ENCODE measurements at places on chromosomes 7 and 10.

GRCh38 chr7:3028071-3028757, 15.5 kb downstream of the CARD11 start:
- no peak for DNase-seq

GRCh38 chr10:48890888-48891850, 48.5 kb downstream of the LRRC18 start:
- DNase-seq: no peak

DNA sequence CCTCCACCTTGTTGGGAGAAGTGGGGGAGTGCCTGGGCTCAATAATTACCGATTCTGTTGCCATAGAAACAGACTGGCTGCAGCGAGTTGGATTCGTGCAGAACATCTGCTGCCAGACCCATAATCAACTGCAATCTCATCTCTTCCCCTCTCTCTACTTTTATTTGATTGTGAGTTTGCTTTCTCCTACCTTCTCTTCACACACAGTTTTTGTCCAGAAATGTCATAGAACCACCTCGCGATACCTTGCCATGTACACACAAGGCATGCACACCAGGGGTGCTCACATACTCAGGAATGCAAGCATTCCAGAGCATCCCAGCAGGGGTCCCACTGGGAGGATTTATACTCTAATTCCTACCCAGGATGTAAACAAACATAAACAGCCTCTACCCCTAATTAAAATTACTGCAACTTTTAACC, 262.2 kb upstream of the AOAH start:
- DNase-seq: no peak

- DNase-seq: no peak
Observed at GRCh38 chr7:82851121-82851520, 311.6 kb downstream of the PCLO start.

DNA sequence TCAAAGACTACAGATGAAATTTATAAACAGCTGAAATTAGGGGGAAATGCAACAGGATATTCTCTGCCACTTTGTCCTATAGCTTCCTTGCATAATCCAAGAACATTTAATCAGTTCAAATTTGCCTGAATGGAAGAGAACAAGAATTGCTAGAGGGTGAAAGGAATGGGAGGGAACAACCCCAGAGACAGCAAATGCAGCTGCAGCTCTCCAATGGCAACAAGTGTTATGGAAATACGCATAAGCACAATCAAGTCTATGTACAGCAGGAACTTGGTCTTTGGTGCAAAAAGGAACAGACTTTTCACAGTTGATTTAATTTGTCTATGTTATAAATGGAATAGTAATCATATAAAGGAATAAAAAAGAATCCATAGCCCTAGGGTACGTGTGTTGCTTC, 269.0 kb upstream of the ETV1 start:
- no peak for DNase-seq

- DNase-seq: no peak
Observed at GRCh38 chr7:140232957-140233917, 56.5 kb upstream of the KDM7A start.

GRCh38 chr7:29146057-29146706, at the start of gene CPVL:
Gene CPVL, minus strand, starts transcription at chr7:29146537. Its CDS starts 25,476 bp downstream, at chr7:29121061.
- DNase-seq: peak; percentile 82

DNA sequence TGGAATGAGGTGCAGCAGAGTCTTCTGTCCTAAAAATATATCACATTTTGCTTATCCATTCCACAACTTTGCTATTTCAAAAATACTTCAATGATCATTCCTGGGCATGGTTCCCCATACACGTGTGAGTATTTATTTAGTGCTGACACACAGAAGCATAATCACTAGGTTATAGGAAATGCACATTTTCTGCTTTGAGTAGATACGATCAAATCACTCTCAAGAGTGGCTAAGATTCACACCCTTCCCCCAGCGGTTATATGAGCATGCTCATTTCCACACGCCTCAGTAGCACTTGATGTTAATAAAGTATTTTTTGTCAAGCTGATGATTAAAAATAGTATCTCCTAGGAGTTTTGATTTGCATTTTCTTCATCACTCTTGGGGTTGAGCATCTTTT, 93.5 kb upstream of the LRRC4 start:
- peak; percentile 17 for DNase-seq

DNA sequence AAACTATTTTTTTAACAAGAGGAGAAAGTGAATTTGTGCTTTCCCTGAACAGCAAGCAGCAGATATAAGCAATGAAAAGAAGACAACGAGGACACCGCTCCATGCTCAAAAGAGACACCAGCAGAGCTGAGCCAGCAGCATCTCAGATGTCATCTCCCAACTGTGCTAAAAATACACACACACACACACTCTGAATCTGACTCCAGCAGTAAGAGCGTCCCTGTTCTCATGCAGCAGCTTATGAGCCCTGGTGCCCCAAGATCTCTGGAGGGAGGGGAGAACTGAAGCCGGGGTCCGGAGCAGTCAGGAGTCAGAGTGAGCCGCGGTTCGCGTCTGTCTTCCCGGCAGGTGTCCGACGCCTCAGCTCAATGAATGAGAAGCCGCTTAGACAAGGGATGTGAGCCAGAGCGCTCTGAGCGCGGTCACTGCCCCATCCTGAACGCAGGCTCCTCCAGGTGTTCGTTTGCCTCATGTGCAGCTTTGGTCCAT, 49.2 kb downstream of the SVIL start:
- DNase-seq: no peak

DNA sequence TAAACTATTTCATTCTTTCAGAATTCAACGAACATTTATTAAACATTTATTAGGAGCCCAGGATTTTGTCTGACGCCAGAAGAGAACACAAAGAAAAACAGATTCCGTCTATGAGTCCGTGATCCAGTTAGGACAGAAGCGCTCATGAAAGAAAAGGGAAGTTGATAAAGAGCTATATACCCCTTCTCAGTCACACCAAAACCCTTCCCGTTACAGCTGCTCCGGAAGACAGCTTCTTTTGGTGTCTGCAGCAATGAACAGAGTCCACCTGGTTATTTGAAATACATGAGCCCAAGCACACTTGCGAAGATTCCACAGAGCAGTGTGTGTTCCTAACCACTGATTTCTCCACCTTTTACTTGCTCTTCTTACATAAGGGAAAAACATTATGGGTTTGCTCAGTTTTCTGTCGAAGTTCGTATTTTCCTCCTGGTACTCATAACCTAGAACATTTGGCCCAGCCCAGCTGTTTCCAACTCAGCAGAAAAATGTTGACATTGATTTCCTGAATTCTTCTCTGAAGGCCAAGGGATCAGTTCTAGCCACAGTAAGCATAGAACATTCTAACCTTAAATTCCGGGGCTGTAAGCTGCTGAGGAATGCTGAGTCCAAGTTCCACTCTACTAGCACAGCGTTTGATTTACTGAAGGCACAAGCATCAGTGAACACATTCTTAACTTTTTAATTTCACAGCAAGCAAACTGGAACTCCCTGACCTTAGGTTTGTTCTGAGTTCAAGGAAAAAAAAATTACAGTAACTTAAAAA, 206.5 kb downstream of the SORCS1 start:
- DNase-seq: no peak

DNA sequence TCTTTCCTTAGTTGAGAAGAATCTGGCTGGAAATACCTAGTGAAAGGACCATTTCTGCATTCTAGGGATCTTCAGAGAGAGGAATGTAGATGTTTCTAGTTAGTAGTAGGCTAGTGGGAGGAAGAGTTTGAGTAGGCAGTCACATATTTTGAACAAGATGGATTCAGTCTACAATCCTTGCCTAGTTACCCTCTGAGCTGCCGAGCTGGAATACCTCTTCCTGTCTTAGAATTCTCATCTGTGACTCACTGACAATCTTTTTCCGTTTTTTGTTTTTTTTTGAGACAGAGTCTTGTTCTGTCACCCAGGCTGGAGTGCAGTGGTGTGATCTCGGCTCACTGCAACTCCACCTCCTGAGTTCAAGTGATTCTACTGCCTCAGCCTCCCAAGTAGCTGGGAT, 30.7 kb upstream of the PLPP4 start:
- DNase-seq: no peak

- DNase-seq: no peak
Observed at GRCh38 chr10:93790439-93790838, 32.7 kb downstream of the LGI1 start.

- DNase-seq: no peak
Observed at GRCh38 chr10:35626971-35627507, 15.1 kb downstream of the FZD8 start.

- DNase-seq: no peak
Observed at GRCh38 chr7:75885036-75885435, 6.2 kb downstream of the RHBDD2 start.

DNA sequence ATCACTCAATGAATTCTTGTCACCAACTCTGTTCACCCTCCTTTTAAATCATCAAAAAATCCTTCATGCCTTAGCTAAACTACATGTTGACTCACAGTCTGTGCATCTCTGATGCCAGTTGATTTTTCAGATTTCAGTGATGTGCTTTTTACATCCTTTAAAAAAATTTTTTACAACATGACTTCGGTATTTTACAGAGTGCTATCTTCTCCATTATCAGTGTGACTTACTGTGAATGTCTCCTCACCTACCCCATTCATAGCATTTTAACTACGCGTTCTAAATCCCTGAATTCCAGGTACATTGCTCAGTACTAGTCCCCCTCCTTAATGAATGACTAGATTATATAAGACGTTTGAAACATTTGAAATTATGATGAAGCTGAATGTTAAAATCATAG, 98.7 kb downstream of the DNAH11 start:
- no peak for DNase-seq

- no peak for DNase-seq
Observed at GRCh38 chr10:70032667-70033289, 19.9 kb upstream of the MACROH2A2 start.

DNA sequence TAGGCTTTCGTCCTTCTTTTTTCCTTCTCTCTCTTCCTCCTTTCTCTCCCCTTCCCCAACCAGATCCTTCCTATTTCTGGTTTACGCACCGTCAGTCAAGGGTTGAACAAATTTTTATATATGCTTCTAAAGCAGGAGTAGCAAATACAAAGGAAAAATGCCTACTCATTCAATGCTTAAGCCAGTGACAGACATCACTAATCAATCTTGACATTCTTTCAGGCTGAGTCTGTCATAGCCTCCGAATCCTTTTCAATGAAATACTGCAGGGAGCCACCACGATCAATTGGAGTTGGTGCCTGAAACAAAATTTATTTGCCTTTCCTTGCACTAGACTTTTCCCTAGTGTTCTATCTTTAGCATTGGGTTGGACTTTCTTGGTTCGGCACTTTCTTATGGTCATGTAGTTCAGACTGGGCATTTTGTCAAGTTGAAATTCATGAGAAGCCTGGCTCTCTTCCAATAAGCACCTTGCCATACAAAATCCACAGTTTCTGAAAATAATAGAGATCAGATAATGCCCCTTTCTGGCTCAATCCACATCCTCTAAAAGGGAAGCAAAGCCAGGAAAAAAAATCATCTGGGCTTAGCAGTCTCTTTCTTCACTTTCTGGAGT, 239.5 kb upstream of the PLXNA4 start:
- DNase-seq: no peak

- DNase-seq: no peak
Observed at GRCh38 chr7:94133460-94133859, 129.3 kb upstream of the BET1 start.

- DNase-seq: no peak
Observed at GRCh38 chr7:158843771-158844170, 12.6 kb upstream of the DYNC2I1 start.

DNA sequence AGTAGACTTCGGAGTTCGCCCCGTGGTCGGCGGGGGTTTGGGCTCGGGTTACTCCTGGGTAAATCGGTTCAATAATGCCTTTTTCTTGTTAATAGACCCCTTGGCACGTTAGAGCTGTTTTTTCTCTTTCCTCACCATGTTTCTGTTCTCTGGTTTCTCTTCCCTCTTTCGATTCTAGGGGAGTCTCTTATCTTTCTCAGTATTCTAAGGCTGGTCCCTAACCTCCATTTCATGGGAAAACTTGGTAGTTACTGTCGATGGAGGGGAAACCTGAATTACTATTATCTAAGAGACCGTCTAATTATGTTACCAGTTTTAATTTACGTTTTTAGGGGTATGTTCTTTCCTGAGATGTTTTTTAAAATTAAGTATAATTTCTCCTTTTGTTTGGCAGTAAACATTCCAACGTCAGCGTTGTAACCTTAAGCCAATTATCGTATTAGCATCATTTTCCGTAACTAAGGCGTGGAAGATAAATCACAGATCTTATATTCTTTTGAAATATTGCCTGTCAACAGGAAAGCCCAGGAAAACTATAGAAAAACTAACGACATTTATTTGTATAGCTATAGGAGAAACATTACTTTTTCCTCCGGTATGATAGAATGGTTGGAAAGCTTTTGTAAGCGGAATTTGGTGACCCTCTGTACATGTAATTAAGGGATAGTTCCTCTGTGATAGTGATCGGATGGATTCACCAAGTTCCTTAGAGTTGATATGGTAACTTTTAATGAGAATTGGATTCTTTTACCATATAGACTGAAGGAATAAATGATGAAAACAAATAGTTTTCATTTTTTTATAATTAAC, 847 bp downstream of the BTAF1 start:
- DNase-seq: no peak

DNA sequence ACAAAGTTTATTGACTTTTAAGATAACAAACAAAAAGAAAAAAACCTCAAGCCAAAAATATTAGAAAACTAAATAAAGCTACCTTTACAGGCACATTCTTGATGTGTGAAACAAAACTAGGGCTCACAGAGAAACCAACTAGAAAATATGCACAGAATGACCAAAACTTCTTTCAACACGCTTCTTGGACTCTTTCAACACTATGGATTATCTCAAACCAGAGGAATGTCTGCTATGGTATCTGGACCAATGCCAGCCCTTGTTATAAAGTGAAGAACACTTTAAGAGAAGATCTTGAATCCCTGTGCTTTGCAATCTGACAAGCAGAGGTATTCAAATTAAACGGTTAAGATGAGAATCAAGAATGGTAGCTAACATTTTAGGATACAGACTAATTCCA, 76.6 kb downstream of the DNAJC1 start:
- no peak for DNase-seq

Measured in esophagus muscularis mucosa (tissue), 4 donors.